Activated CD4-positive, alpha-beta T cell treated with anti-CD3 and anti-CD28 coated beads, Interleukin-2, amount 10 ng/mL, durations not matched to agents 24 days and 14 days (primary cell): ENCODE measurements at places on chromosomes 7 and 10.

DNA sequence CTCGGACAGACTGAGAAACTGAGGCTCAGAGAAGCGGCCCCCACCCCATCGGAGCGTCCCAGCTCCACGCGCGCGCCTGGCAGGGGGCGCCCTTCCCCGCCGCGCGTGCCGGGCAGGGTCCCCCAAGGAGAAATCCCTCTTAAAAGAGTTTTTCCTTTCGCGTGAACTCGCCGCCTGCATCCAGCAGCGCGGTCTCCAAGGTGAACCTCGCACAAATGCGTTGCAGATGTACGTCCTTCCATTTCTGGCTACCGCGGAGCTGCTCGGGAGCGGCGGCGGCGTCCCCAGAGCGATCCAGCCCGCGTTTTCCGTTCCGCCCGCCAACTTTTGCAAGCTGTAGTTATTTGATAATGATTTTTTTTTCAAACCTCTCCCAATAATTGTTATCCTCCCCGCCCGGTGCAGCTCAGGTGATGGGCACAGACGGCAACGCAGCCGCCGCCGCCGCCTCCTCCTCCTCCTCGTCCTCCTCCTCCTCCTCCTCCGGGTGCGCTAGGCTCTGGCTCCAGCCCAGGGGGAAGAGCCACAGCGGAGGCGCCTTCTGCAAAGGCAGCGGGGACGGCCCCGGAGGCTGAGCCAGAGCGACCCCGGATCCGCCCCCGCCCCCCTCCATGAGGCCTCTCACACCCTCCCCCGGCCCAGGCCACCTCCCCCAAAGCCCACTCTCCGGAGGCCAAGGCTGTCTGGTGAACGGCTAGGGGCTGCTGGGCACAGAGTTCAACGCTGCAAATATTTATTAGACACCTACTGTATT lies 74.0 kb upstream of the CUX1 start:
- peak; percentile 92 for DNase-seq

DNA sequence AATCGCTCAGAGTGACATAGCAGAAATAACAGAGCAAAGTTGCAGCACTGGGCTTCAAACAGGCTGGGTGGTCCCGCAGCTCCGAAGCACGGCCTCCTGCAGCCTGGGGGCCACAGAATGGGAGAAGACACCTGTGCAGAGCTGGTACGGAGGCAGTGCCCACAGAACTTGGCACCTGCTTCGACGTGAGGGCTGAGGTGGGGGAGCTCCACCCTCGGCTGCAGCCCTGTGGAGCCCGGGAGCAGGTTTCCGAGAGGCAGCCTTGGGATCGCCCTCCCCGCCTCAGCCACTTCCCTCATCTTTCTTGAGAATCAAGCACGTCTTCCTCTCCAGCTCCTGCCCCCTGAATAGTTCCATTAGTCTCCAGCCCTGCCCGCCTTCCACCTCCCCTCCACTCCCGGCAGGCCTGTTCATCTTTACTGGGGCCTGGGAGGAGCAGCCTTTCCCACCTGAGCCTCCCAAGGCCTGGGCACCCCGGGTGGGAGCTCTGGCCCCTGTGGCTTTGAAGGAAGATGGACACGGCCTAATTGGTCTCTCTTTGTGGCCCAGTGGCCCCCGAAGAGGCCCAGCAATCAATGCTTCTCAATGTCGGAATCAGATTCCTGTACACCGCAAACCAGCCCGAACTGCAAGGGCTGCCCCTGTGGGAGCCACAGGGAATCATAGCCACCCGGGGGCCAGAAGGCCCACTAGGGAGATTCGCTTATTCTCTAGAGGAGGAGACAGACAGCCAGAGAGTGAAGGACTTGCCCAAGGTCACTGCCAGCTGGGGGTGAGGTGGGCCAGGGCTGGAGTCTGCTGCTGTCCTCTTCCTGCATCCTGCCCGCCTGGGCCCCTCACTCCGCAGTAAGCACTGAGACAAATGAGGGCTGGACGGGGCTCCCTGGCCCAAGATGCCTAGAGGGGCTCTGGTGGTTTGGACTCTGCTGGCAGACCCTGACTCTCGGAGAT lies 17.0 kb upstream of the PCBD1 start:
- no peak for DNase-seq

DNA sequence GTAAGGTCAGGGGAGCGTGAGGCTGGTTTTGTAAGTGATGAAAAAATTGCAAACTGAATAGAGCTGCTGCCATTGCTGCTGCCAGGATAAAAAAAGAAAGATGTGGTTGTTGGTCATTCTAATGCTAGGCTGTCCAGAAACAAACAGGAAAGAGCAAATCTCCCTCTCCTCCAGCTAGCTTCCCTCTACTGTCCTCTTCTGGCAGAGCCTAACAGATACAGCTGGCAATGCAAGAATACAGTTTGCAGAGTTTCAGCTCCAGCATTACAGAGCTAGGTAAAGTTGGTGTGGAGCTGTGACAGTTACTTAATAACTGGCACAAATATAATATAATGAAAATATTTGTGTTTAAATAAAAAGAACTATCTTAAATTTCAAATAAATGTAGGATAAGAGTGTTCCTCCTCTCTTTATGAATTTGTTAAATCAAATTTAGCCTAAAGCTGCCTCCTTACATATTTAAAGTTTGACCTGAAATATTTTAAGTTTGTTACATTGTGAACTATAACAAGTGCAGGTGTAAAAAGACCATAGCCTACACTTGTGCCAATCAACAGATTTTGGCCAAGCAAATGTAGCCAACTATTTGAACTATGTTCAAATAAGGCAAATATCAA lies 407.7 kb downstream of the SH2D4B start:
- no peak for DNase-seq

- DNase-seq, result no peak
Measured at GRCh38 chr7:54330216-54330800, 211.9 kb upstream of the VSTM2A start.

DNA sequence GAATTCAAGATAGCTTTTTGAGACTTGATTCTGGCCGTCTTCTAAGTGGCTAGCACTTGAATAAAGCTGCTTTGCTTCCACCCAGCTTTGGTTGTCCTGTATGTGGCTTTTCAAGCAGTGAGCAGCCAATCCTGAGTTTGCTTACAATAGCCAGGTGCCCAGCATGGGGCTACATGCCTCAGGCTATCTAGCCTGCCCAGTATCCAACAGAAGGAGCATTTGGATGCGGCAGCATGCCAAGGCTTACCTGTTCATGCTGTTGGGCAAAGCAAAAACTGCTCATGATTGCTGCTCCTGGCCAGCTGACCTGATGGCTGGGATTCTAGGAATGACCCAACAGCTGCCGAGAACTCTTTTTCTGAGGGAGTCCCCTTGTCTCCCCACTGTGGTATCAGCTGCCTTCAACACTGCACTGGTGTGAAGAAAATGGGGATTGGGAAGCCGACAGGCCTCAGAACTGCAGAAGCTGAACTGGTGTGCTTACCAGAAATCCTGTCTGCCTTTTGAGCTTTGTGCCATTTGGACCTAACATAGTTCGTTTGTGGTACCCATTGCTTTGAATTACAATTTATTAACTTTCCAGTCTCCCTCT lies 618.9 kb upstream of the IGFBP3 start:
- DNase-seq, result no peak

- DNase-seq, result no peak
Measured at GRCh38 chr7:1809601-1810258, 139.7 kb downstream of the ELFN1 start.

DNA sequence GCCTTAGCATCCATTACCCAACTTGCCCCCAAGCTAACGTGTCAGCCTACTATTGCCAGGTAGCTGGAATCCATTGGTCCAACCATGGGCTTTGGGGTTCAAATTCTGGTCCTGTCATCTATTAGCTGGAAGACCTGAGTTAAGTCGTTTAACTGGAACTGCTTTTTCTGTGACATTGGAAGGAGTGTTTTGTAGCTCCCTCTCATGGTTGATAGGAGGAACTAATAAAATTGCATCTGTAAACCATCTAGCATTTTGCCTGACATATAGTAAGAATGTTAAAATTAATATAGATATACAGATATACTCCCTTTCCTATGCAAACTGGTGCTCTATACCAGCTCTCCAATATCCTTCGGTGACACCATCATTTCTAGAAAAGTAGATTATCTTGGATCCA lies 23.8 kb upstream of the SLF2 start:
- DNase-seq, result no peak

DNA sequence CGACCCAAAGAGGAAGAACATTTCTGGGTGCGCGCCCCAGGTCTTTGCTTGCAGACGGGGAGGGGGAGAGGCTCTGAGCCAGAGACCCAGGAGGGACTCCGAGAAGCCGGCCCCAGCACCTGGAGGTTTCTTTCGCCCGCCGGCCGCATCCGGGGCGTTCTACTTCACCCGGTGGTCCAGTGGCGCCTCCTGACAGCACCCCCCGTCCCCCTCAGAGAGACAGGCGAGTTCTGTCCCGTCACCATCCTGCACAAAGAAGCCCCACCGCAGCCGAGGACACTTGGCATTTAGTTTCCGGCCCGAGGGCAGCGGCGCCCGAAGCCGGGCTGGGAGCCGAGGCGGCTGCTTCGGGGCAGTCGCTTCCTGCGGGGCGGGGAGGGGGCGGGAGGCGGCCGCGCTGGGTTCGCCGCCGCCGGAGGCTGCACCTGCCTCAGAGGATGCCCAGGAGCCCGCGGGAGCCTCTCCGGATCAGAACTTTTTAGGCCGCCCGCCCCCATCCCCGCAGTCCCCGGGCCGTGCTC lies at the start of gene TMEM178B:
Gene TMEM178B (plus strand): TSS at position 424 of the 521 bp plus-strand sequence.
- peak; percentile 74 for DNase-seq

DNA sequence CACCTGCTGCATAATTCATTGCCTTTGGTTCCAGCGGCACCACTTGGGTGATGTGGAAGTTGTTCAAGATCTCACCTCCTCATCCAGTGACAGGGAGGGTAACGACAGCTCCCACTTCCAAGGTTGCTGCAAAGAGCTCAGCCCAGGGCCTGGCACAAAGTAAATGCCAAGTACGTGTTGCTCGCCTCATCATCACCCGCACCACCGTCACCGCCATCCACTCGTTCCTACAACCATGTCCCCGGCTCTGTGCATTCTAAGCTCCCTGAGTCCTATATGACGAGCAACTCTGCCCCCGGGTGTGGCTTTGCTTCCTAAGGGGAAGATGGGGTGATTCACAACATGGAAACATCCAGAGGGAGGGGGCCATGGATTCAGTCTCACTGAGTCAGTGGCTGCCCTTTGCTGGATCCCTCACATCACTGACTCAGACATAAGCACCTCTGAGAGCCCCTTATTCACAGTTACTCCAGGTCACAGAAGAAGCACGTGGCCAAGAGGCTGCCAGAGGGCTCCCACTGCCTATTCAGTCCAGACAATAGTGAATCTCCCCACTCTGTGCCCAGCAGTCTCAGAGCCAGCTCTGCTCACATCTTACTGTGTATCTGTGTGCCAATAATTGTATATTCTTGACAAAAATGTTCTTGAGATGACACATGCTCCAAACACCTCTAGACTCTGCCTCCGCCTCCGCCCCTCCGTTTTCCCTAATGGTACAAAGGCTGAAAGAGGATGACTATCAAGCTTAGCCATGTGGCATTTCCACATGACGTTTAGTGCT lies 159.1 kb downstream of the GFRA1 start:
- DNase-seq, result no peak

DNA sequence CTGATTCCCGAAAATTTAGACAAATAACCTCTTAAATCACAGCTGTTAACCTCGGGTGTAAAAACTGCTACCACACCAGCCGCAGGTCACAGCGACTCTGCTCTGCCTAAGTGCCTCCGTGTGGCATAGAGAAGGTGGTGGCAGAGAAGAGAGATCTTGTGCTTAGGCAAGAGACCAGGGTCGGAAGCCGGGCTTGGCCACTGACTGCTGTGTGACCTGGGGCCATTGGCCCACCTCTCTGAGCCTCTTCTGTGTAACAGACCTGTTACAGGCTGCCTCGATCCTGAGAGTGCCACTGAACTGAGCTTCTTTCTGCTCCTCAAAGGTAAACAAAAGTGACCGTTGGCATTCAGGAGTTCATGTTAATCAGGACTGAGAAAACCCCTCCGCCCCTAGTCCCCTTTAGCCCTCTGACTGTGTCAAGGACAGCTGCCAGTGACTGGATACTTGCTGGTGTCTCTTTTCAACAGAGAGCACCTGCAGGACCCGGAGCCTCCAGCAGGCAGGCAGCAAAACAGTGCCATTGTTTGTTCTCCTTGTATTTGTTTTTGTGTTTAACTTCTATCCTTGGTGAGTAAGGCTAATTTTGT lies 36.5 kb downstream of the ZMIZ1 start:
- DNase-seq, result no peak

DNA sequence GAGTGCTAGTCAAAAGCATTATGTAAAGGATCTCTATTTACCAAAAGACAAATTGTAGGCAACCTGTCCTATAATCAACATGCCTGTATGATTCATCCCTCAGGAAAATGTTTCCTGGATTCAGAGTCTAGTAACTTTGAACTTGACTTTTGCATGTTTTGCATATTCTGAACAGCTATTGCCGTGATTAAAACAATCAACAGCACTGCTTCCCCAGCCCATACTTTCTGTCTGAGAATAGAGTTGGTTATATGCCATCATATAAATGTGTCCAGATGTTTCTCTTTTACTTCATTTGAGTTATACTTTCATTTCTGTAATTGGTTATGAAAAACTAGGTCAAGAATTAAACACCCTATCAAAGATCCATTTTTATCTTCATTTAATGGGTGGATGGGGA lies 83.5 kb downstream of the ZMYND11 start:
- DNase-seq, result no peak

- DNase-seq, result no peak
Measured at GRCh38 chr10:37643187-37643586, 214.2 kb downstream of the ZNF248 start.

- DNase-seq, result no peak
Measured at GRCh38 chr10:118373786-118374185, 31.7 kb upstream of the FAM204A start.

DNA sequence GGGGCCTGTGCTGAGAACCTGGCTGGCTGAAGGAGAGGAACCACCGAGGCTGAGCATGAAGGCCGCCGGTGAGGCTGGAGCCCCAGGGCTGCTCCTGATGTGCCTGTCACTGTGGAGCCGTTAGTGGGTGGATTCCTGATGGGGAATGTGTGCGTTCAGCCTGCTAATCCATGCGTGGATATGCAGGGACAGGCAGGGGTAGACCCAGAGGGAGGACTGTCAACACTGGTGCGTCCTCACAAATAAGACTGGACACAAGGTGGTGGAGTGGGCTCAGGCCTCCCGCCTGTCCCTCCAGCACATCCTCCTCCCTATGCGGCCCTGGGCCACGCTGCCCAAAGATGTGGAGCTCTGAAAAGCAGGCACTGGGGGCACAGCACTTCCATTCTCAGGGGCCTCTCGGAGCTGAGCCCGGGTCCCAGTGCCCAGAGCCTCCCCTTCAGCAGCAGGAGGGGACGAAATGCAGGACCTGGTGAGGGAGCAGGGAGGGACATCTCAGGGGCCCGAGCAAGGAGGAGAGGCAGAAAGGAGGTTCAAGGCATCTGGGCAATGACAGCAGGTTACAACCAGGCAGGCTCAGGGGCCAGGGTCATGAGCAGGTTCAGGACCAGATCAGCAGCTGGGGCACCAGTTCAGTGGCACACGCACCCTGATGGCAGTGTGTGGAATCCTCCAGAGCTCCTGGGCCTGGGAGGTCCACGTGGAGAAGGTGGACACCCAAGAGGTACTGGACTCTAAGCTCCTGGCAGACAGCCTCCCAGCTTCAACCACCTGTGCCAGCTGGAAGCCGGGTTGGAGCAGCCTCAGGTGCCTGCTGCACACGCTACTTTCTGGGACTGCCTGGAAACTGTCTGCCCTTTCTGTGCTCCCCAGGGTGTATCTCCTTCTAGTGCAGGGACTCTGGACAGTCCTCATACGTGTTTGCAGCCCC lies 33.5 kb upstream of the ANTXRL start:
- DNase-seq, result no peak
